NCI-H460 (cell line): ENCODE measurements at places on chromosomes 6 and 20. TPM values are rescaled to one million over a fixed set of nuclear protein-coding genes. Genes with fewer than 3 reads are reported as not detected.

C2 gene
- total RNA-seq, result 0.20 and 0.69 TPM in 2 replicates

ADTRP gene
- 0.25 TPM in 1 of 2 replicates, not detected in the other for total RNA-seq

FAM217A gene
- not detected in 2 replicates for total RNA-seq

ADGB gene
- not detected in 2 replicates for total RNA-seq

DNA sequence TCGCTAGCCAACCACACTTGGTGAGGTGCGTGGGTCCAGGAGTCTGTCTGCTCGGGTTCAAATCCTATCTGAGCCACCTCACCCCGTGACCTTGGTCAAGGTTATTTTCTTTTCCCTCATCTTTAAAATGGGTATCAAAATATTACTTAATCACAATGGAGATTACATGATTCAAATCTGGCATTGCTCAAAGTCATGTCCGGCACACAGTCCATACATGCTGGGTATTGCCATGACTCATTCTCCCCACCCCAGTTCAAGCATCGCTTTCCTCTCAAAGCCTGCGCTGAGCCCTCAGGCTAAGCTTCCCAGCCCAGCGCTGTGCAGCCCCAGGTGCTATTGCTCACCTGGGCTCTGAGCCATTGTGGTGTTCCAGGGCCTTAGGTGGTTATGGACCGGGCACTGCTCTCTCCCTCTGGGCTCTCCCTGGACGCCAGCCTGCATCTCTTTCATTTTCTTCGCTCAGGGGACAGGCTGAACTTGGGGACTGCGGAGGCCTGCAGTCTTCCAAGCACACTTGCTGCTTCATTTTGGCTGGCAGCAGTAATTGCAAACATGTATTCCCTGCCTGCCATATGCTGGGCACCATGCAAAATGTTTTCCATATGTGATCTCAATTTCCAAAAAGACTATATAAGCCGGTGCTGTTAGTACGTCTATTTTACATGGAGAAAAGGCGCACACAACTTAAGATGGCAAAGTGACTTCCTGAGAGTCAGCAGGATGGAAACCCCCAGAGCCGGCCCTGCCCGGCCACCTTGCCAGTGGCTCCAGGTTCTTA is 27.3 kb downstream of the WRNIP1 start:
- no peak for DNase-seq

DNA sequence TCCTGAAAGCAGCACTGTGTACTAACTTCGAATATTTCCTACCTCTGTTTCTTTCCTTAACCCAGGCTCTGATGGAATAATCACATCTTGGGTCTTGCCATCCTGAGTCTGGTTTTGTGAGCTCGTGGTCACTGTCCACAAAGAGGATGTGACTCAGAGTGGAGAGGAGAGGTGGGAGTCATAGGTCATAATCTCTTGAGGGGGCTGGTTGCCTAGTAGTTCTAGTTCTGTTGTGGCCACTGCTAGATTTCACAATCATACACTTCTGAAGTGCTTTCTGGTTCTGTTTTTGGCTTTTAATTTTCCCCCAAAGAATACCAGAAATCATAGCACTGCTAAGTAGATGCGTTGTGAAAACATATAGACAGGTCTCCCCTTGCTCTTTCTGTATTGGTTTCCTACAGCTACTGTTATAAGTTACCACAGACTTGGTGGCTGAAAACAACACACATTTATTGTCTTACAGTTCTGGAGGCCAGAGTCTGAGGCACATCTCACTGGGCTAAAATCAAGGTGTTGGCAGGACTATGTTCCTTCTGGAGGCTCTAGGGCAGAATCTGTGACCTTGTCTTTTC is 102.8 kb downstream of the NRSN1 start:
- no peak for DNase-seq

DNA sequence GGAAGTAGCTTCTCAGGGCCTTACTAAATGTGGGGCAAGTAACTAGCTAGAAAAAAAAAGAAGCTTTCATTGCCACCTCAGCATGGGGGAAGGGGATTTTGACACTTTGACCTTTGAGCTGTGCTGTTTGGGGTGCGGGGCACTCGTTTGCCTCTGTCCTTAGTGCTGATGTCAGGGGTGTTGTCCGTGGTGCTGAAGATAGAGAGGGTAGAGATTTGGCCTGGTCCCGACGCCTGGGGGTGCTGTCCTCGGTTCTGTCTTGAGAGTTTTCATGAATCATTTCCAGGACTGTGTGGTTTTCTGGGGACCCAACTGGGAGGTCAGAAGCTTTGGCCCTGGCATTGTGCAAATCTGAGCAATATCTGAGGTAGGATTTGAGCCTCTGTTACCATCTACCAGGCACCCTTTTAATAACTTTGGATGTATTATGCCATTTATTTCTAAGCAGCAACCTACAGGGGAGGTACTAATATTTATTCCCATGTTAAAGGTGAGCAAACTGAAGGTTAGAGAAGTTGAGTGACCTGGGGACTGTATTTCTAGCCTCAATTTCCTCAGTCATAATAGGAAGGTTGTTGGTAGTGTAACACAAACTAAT is 78.0 kb downstream of the DLGAP4 start:
- DNase-seq, result peak; percentile 63

DNA sequence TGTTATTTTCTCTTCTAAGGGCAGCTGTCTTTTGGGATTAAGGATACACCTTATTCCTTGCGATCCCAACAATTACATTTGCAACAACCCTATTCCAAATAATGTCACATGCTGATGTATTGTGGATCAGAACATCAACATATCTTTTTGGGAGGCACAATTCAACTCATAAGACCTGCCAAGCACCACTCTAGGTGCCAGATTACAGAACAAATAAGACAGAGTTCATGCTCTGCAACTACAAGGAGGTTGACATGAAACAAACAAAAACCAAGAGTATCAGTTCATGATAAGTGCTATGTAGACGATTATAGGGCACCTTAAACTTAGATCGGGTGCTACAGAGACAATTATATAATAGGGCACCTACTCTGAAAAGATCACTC is 203.2 kb upstream of the SGK1 start:
- DNase-seq, result no peak

- peak; percentile 70 for DNase-seq
Measured at GRCh38 chr6:41318654-41319565, 16.5 kb upstream of the NCR2 start.

DNA sequence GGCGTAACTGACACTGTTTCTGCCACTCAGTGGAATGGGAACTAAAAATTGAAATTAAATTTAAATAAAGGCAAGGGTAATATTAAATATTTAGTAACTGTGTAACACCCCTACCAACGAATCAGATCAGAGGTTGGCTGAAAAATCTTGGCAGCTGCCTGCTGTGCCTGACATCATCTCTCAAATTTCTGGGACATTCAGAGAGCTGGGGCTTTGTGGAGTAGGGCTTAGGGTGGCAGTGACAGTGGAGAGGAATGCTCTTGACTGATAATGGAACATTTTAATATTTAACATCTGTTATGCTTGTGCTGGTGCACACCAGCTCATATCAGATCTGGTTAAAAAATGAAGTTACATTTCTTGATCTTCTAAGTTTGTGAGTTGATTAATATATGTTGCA is 62.2 kb downstream of the RFPL4B start:
- no peak for DNase-seq

GRCh38 chr6:11366183-11366933 is 133.9 kb upstream of the NEDD9 start:
- DNase-seq, result no peak

DNA sequence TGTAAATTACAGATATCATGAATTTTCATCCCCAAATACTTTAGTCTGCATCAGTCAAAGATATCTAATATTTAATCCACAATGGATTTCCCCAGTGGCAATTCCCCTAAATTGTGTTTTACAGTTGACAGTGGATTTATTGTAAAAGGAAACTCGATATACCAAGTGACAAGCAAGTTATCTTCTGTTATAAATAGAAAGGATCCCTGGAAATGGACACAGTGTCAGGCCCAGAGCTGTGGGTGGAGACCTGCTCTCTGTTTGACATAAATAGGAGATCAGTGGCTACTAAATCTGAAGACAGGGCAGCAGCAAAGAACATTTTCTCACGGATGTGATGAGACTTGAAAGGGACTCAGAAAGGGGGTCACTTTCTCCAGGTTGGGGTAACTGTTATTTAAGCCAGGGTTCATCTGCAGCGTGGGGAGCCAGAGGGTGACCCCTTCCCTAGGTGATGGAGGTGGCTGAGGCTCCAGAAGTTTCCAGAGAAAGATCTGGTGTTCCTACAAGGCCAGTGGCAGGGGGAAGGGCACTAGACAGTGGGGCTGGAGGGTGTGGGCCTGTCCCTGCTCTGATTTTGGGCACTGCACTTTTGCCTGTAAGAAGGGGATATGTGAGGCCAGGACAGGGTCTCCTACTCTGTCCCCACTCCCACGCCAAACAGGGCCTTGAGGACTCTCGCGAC is 12.3 kb upstream of the FAM110A start:
- no peak for DNase-seq

DNA sequence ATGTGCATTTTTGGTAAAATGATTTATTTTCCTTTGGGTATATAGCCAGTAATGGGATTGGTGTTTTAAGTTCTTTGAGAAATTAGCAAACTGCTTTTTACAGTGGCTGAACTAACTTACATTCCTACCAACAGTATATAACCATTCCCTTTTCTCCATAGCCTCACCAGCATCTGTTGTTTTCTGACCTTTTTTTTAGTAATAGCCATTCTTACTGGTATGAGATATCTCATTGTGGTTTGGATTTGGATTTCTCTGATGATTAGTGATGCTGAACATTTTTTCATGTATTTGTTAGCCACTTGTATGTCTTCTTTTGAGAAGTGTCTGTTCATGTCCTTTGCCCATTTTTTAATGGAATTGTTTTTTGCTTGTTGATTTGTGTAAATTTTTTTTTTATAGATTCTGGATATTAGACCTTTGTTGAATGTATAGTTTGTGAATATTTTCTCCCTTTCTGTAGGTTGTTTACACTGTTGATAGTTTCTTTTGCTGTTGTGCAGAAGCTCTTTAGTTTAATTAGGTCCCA is 42.3 kb downstream of the STK4 start:
- no peak for DNase-seq

DNA sequence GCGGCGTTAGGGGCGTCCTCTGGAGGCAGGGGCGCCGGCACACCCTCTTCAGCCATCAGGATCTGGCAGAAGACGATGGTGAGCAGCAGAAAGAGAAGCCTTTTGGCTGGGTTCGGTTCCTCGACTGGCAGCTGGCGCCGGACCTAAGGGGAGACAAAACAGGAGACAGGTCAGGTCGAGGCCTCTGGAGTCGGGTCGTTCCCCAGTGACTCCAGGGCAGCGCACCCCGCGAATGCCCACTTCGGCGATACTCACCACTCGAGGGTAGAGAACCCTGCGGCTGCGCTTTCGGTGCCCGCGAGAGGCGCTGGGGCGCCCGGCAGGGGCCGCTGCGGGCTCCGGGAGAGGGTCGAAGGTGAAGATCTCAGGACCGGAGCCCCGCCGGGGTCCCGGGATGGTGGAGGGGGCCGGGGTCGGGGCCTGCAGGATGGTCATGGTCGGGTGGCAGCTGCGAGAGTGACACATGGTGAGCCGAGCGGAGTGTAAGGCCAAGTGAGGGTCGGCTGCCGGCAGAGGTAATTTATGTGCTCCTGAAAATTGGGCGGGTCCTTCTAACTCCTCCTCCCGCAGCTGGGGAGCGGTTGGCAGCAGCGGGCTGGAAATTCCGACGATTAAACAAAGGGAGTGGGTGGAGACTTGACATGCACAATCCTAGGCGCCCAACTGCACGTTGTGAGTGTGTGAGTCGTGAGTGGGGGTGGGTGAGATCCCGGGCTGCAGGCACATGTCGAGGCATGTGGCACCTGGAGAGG is at the start of gene IER3:
Gene IER3, minus strand, starts transcription at position 494 of the 752 bp plus-strand sequence. Its CDS starts 29 bp downstream, at position 465.
- peak; percentile 88 for DNase-seq

DNA sequence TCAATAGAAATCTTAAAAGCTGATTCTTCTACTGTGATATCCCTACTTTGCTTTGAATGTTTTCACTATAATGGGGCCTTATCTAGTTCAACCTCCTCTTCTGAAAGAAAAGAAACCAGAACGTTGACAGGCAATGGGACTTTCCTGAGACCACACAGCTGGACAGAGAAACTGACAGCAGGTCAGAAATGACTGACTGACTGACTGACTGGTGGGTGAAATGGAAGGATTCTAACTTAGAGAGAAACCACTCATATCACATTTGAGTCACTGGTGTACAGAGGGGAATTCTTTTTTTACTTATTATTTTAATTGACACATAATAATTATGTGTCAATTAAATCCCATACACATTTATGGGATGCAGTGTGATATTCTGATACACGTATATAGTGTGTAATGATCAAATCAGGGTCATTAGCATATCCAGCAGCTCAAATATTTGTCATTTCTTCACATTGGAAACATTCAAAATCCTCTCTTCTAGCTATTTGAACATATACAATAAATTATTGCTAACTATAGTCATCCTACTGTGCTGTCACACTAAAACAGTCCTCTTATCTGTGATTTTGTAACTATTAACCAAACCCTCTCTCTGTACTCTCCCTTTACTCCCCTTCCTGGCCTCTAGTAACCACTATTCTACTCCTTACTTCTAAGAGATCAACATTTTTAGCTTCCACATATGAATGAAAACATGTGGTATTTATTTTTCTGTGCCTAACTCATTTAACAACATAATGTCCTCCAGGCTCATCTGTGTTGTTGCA is 64.8 kb upstream of the NRSN1 start:
- DNase-seq, result no peak

DNA sequence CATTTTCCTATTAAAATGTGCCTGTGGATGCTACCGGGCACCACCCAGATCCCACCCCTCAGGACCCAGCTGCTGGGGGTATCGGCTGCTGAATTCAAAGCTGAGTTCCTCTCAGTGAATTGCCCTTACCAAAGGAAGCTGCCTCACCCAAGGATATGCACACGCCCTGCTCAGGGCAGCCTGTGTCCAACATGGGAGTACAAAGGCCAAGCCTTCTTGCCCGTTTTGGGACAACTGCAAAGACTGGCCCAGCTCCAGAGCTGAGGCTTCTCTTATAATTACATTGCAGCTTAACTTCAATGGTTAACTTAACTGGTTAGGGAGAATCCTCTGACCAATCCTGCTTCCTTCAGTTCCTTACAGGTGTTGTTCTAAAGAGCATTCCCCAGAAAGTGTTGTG is 19.8 kb upstream of the FANCE start:
- DNase-seq, result no peak

- no peak for DNase-seq
Measured at GRCh38 chr20:38063911-38064530, 30.5 kb downstream of the RPRD1B start.

- DNase-seq, result no peak
Measured at GRCh38 chr20:63406011-63406410, 44.9 kb upstream of the CHRNA4 start.

GRCh38 chr20:58287638-58288037 is 21.9 kb upstream of the RAB22A start:
- no peak for DNase-seq

GRCh38 chr6:126307849-126308248 is 32.1 kb upstream of the CENPW start:
- DNase-seq, result no peak

DNA sequence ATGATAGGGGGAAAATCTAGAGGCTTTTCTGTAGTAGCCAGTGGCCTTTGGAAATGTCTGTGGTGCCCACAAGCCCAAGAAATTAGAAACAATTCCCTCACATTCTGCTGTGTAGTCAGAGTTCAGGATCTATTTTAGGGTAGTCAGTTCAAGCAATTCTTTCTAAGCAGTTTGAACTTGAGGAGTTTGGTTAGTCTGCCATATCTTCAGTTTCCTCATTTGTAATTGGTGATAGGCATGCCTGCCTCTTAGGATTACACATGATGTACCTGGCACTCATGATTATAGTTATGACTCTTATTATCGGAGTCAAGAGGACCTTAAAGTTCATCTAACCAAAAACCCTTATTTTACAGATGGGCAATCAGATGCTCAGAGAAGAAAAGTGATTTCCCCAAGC is 21.2 kb upstream of the MEP1A start:
- DNase-seq, result no peak
